CD8-positive, alpha-beta T cell (primary cell): ENCODE measurements at places on chromosomes 2 and 18.

DNA sequence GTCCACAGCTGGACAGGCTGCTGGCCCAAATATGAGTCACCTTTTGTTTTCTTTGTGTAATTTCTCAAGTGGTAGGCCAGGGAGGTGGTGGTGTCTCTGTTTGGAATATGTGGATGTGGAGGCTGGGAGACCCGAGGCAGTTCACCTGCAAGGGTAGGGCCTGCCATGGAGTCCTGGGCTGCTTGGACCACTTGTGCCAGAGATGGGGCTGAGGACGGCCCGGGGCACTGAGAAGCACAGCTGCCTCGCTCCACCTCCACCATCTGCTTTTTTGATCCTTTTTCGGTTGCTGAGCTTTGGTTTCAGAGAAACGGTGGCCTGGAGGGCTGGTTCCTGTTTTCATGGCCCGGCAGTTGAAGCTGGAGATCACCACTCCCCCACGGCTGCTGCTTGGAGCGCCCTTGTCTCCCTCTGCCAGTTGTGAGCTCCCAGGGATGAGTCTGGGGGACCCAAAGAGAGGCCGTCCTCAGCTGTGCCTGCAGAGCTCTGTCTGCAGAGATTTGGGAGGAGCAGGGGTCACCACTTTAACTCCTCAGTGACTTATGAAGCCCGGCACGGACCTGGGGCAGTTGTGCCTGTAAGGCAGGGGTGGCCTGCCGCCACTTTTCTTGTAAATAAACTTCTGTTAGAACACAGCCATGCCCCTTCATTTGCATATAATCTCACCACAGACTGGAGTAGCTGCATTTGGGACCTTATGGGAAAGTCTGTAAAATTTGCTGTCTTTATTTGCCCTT, 67.6 kb upstream of the MCFD2 start:
- DNase-seq: no peak

GRCh38 chr2:170076189-170076588, 101.8 kb upstream of the MYO3B start:
- DNase-seq: no peak

DNA sequence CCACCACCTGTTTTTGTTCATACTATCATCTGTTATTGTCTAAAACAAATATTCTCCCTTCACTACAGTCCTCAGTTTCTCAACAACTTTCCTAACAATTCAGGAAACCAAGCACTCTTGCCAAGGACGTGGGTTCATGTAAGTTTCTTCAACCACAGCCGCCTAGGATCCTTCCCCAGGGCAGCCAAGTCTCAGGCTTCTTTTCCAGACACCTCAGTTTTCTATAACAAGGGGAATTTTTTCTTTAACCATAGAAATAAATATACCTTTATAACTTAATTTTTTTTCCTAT, 39.4 kb upstream of the AGPS start:
- DNase-seq: no peak

DNA sequence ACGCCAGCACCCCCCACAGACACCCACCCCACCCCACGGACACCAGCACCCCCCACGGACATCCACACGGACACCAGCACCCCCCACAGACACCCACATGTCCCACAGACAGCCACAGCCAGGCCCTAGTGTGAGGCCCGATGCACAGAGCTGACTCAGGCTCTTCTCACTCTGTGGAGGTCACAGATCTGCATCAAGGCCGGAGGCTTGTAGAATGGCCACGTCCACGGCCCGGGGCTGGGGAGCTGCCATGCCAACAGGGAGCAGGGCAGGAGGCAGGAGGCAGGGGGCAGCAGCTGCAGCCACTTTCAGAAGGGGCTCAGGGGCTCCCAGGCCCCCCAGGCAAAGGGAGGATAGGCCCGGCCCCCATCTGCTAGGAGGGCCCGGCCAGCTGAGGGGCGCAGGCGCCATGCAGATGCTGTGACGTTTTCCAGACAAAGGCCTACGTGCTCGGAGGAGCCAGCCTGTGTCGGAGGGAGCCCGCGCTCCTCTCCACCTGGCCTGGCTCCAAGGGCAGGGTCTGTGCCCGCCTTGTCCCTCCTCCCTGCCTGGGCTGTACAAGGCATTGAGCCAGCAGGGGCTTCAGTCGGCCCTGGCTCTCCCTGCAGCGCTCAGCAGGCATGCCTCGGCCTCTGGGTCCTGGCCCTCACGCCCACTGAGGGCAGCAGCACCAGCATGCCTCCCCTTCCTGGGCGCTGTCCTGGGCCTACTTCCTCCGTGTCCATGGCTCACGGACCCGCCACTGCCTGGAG, 249.0 kb downstream of the TWIST2 start:
- no peak for DNase-seq

GRCh38 chr18:7980136-7980535, 413.0 kb downstream of the PTPRM start:
- DNase-seq: no peak

DNA sequence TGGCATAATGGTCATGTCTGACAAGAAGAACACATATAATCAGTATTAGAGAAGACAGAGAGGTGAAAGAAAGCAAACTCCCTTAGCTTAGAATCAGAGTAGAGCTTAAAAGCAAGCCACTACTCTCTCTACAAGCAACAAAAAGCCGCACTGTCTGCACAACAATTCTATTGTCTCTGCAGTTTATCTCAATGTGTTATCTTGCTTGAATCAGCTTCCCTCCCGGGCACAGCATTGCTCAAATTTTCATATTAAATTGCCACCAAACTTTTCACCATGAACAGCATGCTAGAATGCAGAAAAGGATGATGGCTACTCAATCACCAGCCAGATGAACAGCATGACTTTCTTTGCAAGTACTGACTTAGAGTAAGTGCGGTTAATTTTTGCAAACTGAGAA, 356.0 kb upstream of the KYNU start:
- DNase-seq: no peak

GRCh38 chr2:28610583-28611201, 114.8 kb downstream of the PLB1 start:
- no peak for DNase-seq

DNA sequence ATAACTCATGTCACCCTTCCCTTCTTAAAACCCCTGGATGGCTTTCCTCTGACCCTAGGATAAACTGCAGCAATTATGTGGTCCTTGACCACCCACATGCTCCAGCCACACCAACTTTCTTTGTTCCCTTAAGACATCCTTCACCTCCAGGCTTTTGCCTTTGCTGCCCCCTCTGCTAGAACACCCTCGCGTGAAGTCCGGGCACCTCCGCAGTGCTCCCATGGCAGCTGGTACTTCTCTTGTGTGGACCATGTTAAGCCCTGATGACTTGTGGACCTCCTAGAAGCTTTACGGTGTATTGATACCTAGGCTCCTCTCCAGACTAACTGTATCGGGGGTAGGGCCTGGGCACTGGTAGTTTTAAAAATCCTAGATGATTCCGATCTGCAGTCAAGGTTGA, 824 bp upstream of the ABHD1 start:
- DNase-seq: no peak

DNA sequence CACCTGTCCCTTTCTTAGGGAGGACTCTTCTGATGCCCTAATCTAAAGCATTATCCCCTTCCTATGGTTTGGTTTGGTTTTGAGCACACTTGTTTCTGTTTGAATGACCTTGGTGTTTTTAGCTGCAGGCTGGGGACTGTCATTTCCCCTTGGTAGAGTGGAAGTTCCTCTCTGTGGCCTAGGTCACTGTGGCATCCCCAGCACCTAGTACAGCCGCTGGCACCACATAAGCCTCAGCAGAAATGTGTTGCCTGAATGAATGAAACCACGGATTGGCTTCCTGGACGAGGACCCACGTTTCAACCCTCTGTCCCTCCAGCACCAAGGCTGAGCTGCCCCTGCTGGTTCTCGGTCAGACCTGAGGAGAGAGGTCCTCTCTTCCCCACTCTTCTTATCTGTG, 159.9 kb downstream of the CTIF start:
- no peak for DNase-seq

DNA sequence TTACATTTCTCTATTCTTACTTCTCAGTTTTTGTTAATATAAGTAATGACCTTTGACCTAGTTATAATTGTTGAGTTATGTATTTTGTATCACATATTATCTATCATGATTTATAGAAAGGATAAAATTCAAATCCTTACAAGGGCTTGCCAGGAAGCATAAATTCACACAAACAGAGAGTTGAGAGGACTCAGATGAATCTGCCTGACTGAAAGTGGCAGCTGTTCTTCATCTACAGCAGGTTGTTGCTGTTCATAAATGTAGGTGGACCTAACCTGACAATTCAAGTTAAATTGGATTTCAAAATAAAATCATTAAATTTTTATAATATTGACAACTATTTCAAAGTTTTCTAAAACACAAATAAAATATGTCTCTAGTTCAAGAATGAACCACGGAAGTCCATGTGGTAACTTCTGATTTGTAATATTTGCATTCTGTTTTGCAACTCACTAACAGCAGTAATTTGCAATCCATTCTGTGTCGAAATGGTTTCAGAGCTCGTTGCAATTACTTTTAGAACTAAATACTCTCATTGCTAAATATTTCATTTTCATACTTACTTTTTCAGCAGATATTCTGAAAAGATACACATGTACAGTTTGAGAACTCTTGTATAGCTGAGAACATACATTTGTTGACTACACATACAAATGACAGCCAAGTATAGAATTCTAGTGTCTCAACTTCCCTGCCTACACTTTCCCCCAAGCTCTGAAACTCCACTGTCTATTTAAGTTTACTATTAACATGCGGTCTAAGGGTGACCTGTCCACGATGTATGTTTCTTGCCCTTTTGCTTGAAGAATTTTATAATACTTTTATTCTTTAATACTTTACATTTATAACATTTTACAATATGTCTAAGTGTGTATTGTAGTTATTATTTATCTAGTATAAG, 25.7 kb downstream of the SCN7A start:
- DNase-seq: no peak

GRCh38 chr18:46133534-46133933, 29.3 kb downstream of the HAUS1 start:
- no peak for DNase-seq

- DNase-seq: no peak
Measured at GRCh38 chr2:38654528-38655381, 11.2 kb upstream of the GALM start.

DNA sequence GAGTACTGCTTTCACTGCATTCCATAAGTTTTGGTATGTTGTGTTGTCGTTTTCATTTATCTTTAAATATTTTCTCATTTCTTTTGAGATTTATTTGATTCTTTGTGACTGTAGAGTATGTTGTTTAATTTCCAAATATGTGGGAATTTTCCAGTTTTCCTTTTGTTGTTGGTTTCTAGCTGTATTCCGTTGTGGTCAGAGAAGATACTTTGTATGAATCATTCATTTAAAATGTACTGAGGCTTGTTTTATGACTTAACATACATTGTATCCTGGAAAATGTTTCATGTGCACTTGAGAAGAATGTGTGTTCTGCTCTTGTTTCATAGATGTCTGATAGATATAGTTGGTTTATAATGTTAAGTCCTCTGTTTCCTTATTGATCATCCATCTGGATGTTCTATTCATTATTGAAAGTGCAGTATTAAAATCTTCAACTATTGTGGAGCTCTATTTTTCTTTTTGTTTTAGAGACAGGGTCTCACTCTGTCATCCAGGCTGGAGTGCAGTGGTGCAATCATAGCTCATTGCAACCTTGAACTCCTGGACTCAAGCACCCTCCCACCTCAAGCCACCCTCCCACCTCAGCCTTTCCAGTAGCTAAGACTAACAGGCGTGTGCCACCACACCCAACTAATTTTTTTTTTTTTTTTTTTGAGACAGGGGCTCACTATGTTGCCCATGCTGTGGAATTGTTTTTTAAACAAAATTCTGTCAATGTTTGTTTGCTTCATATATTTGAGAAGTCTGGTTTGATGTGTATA, 96.8 kb downstream of the TAF4B start:
- no peak for DNase-seq

DNA sequence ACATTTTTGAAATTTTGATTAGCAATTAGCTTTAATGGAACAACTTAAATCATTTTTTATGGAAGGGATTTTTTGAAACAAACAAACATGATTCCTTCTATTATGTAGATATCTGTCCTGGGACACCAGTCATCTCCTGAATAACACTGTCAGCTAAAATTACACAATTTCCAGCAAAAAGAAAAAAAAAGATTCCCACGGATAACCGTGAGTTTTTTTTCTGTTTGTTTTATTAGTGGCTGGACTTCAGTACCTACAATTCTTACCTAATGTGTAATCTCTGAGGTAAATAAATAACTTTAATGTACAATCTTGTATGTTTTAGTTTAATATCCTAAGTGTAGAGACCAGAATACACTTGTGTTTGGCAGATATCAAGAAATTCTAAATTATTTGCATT, 126.6 kb upstream of the KYNU start:
- DNase-seq: no peak

GRCh38 chr2:238558456-238559099, 131.9 kb downstream of the ASB1 start:
- no peak for DNase-seq

- no peak for DNase-seq
Measured at GRCh38 chr2:240238201-240238600, 97.7 kb upstream of the OTOS start.

DNA sequence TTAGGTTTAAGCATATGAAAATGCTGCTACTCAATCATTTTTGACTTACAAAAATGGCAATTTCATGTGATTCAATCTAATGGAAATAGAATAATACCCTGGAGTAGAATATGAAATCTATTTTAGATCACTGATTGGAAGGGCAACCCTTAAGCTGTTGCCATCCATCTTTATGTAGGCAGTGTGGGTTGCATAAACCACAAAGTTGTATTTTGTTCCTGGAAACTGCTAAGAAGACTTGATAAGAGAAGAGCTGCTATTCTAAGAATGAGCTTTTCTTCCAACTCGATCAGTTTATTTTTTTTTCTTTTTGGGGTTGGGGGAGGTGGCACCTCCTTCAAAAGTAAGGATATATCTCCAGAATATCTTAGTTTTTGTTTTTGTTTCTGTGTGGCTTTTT, 60.2 kb downstream of the CAVIN2 start:
- DNase-seq: no peak

GRCh38 chr2:113762377-113763118, 6.1 kb upstream of the SLC35F5 start:
- no peak for DNase-seq

- no peak for DNase-seq
Measured at GRCh38 chr2:184683911-184684310, 85.6 kb downstream of the ZNF804A start.

DNA sequence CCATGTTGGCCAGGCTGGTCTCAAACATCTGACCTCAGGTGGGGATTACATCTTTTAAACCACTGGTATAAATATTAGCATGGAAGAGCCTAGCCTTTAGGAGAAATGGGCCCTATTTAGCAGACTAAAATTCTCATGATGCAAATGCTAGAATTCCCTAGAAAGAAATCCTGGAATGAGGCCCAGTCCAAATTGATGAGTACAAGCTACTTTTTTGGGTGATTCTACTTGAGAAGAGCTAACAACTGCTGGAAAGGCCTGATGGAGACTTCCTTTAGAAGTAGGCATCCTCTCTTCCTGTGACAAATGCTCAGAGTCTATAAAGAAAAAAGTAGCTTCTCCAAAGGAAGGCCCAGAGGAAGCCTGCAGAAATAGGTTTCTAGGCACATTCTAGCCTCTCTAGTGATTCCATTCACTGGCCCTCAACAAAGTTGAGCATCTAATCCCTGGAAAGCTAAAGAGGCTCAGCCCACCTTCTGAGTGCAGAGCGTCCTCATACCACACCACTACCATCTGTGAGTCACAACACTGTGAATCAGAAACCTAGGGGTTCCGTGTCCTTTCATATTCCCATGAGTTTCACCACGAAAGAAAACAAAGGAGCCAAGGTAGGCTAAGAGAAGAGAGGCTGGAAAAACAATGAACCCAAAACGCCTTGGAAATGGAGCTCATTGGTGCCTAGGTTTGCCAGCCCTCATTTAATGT, 183.1 kb downstream of the C1D start:
- DNase-seq: no peak
